ENCODE measurements at places on chromosomes 5 and 9.

- no peak for DNase-seq
Observed at GRCh38 chr5:54311176-54311677, 854 bp upstream of the ARL15 start.

GRCh38 chr5:29134418-29134817, 2059.1 kb upstream of the CDH6 start:
- DNase-seq = no peak

DNA sequence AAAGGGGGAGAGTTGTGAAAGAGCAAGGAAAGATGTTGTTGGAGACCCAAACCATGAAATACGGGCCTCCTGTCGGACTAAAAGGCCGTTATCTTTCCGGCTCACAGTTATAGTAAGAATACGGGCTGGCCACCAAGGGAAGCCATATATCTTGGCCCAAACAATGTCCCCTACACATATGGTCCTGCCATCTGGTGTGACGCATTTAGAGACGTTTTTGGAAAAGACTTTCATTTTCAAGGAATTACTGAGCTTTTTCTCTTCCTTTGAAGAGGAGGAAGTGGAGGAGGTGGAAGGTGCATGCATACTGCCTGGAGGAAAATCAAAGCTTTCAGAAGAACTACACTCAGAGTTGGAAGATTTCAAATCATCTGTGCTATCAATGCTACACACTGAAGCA, 26.7 kb downstream of the PWWP2A start:
- no peak for DNase-seq

DNA sequence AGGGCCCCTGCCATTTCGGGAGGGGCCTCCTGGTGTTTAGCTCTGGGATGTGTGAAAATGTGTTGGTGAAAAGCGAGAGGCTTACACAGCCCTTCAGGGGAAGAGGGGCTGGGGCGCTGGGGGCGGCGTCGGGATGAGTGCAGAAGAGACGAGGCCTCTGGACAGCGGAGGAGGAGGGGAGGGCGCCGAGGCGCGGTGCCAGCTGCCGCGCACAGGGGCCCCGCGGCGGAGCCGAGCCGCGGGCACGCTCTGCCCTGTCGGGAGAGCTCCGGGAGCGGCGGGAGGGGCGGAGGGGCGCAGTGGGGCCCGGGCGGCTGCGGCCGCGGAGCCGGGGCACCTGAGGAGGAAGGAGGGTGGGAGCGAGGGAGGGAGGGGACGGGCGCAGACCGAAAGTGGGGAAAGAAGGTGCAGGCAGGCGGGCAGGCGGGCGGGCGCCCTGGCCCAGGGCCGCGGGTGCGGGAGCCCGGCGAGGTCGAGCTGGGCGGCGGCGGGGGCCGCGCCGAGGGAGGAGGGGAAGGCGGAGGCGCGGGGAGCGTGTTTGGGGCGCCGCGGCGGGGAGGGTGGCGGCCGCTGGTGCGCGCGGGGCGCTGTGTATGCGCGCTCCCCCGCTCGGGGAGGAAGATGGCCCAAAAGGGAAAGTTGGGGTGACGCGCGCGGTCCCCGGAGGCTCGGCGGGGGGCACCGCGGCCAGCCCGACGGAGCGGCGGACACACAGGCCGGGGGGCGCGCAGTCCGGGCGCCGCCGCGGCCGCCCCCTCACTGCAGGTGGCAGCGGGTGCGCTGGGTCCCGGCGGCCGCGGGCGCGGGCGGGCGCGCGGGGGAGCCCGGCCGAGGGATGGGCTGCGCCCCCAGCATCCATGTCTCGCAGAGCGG, at the start of gene PDE8B:
Gene PDE8B, plus strand, starts transcription at position 590 of the 873 bp plus-strand sequence. Its CDS starts 246 bp downstream, at position 836.
- no peak for DNase-seq

DNA sequence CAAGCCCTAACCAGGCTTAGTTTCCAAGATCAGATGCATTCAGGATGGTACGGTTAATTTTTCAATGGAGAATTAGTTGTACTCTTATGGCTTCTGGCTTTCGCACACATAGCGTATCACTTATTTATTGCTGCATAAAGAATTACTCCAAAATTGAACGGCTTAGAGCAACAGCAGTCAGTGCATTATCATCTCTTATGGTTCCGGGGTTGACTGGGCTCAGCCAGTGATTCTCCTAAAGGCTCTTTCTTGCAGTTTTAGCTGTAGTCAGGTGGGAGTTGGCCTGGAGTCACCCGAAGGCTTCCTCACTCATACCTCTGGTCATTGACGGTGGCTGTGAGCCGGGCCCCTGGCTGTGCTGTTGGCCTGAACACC, 595 bp upstream of the GRHPR start:
- DNase-seq = peak; percentile 20

DNA sequence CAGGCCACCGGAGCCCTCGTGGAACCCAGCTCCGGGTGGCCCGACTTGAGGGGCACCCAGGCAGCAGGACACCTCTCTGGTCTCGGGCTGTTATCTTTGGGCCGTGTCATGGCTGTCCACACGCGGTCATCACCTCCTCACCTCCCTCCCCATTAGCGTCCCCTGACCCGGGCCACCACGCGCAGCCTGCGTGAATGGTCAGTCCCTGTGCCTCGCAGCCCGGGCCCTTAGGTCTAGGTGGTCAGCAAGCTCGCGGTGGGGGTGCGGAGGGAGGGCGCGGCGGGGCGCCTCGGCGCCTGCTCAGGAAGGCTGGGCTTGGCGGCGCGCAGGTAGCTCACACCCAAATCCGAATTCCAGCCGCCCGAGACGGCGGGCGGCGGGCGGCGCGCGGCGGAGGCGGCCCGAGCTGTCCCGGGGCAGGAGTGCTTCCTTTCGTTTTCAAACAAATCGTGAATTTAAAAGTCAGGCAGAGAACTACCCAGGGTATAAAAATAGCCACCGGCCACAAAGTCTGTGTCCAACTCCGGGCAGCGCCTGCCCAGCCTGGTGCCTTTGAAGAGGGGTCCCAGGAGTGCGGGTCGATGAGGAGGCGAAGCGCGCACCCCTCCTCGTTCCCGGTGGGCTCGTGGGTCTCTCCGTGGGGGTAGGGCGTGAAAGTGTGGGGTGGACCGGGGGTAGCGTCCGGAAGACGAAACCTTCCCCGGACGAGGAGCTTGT, 1.0 kb upstream of the RXRA start:
- no peak for DNase-seq

DNA sequence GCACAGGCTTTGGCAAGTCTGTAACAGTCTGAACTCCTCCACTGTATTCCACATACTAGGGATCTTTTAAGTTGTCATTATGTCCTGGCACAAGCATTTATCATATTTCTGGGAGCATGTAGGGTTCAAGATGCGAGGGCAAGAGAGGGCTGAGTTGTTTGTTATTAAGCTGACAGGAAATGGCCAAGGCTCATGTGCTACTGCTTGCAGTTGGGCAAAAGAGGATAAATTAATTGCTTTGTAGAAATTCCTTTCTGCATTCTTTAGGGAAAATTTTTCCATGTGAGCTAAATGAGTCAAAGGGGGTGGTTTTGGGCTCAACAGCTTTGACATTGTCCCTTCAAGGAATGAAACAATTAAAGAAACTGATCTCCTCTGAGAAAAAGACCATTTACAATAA, 35.4 kb downstream of the DOCK8 start:
- no peak for DNase-seq

DNA sequence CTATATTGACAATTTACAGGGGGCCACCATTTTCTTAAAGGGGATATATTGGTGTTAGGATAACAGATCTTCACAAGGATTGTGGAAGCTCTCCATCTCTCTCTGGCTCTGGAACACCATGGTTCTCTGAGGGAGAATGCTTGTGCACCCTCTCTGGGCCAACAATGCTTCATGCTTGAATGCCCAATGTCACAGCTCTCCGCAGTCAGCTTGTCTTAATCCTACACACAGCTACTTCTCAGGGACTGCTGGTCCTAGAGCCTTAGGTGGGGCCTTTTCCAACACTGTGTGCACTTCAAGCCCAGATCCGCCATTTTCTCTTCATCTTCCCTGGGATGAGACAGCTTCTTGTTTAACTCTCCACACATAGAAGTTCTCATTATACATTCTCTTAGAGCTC, 6.9 kb upstream of the PDLIM4 start:
- DNase-seq = no peak

DNA sequence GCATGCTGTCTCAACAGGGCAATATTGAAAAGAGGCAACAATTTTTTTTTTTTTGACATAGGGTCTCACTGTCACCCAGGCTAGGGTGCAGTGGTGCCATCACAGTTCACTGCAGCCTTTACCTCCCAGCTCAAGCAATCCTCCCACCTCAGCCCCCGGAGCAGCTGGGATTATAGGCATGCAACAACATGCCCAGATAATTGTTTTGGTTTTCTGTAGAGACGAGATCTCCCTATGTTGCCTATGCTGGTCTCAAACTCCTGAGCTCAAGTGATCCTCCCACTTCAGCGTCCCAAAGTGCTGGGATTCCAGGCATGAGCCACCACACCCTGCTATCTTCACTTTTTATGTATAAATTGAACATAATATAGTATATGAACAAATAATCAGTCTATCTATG, 47.6 kb downstream of the PRELID2 start:
- no peak for DNase-seq

DNA sequence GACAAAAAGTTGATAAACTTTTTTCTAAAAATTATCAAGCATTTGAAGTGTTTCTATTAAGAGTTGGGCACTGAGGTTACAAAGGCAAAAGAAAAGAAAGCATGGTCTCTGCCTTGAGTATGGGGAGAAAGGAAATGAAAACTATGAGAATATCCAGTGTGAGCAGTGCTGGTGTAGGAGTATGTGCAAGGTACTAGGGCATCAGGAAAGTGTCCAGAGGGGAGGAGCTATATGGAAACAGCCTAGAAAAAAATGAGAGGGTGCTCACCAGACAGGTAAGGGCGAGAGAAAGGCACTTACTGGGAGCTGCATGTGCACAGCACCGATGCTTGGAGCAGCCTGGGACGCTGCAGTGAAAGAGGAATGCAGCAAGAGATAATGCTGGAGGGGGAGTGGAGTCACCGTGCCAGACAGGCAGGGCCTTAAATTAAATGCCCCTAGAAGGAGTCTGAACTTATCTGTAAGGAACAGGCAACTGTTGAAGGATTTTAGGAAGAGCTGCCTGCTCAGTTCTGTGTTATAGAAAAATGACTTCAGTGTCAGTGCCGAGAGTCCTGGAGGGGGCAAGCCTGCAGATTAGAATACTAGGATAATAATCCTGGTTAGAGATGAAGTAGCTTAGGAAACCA, 14.0 kb downstream of the MCC start:
- DNase-seq = no peak

DNA sequence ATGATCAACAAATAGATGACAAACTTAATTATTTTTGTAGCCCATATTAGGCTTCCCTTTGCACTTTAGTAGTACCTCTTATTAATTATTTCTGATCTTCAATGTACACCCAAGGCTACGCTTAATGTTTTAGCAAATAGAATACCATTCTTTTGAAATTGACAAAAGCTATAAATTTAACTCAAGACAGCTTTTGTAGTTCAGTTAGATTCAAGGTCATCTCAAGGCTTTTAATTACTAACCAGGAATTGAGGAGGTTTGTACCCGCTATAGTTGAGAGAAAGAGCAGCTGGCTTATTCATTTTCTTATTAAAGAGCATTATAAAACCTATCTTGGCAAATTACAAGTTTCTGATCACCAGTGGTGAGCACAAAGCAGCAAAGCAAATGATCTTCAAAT, 15.1 kb downstream of the NR6A1 start:
- DNase-seq = no peak

- no peak for DNase-seq
Observed at GRCh38 chr9:126107693-126108092, 218.9 kb upstream of the MVB12B start.

- no peak for DNase-seq
Observed at GRCh38 chr5:169870211-169870610, 110.1 kb downstream of the INSYN2B start.

- DNase-seq = no peak
Observed at GRCh38 chr5:114387433-114387832, 25.6 kb downstream of the KCNN2 start.

DNA sequence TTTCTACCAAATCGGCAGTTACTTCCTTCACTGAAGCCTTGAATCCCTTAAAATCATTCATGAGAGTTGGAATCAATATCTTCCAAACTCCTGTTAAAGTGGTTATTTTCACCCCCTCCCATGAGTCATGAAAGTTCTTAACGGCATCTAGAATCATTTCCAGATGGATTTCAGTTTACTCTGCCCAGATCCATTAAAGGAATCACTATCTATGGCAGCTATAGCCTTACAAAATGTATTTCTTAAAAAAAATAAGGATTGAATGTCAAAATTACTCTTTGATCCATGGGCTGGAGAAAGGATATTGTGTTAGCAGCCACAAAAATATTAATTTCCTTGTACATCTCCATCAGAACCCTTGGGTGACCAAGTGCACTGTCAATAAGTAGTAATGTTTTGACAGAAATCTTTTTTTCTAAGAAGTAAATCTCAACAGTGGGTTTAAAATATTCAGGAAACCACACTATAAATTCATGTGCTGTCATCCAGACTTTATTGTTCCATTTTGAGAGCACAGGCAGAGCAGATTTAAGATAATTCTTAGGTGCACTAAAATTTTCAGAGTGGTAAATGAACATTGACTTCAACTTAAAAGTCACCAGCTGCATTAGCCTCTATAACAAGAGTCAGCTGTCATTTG, 767.7 kb downstream of the DTWD2 start:
- DNase-seq = no peak

DNA sequence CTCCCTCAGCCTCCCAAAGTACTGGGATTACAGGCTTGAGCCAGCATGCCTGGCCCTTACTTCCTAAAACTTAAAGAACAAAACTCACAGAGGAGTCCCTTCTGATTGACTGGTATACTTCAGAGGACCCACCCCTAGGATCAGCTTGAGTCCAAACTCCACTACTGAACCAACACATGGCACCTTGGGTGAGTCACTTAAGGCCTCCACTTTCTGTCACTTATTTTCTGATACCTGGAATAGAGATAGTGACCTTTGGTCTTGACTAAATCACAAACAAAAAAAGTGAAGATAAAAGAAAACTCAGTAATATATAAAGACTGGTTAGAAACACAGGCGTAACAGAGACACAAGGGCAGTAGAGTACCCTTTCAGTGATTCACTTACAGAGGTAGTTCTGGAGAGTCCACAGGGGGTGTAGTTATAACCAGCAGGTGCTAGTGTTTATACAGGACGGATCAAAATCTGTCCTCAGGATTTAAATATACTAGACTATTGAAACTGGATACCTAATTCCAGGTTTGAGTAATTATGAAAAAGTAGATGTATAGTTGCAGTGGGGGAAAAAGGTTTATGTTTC, 274.3 kb upstream of the ANKRD55 start:
- DNase-seq = no peak

DNA sequence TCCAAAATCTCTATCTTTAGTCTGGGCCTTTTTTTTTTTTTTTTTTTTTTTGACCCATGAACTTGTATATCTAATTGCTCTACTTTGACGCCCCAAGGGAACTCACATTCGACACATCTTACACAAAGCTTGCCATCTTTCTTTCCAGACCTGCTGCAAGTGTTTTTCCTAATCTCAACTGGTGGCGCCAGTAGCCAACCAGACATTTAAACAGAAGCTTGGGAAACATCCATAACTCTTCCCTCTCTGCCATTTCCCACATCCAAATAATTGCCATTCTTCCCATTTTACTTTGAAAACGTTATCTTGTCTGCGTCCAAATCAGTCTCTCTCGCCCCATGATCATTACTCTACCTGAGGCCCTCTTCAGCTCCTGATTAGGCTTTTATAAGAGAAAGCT, 130.9 kb downstream of the PAPPA start:
- DNase-seq = no peak

- no peak for DNase-seq
Observed at GRCh38 chr5:80368661-80369480, 39.0 kb upstream of the ZFYVE16 start.

- no peak for DNase-seq
Observed at GRCh38 chr5:89878140-89879132, 531.1 kb downstream of the CETN3 start.
